ENCODE measurements at places on chromosomes 11 and 22.

- DNase-seq: no peak
Measured at GRCh38 chr11:8339592-8340022, 75.9 kb upstream of the LMO1 start.

DNA sequence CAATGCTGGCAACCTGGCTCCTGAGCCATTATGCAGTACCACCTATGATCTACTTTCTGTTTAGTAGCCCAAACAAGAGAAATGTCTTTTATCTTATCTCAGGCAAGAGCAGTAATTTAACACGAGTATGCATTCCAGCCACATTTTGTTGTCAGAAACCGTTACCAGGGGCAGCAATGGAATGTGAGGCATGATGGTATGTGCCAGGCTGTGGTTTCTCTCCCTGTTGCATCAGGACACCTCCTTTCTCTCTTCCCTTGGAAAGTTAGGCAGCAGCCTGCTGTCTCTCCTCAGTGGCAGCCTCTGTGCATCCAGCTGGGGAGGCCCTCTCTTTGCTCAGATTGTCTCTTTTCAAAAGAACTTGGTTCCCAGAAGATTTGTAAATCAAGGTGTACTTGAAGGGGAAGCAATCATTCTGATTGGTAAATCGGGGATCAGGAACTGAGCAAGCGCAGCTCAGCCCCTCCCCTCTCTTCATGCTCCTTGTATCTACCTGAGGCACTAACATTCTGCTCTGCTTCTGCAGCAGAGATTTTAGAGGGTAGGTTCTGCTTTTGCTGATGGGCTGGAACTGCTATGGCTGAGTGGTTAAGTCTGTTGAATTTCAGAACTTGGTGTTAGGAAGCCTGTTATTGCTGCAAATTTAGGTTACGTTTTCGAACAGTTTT lies 229.2 kb downstream of the ADAMTS15 start:
- no peak for DNase-seq

DNA sequence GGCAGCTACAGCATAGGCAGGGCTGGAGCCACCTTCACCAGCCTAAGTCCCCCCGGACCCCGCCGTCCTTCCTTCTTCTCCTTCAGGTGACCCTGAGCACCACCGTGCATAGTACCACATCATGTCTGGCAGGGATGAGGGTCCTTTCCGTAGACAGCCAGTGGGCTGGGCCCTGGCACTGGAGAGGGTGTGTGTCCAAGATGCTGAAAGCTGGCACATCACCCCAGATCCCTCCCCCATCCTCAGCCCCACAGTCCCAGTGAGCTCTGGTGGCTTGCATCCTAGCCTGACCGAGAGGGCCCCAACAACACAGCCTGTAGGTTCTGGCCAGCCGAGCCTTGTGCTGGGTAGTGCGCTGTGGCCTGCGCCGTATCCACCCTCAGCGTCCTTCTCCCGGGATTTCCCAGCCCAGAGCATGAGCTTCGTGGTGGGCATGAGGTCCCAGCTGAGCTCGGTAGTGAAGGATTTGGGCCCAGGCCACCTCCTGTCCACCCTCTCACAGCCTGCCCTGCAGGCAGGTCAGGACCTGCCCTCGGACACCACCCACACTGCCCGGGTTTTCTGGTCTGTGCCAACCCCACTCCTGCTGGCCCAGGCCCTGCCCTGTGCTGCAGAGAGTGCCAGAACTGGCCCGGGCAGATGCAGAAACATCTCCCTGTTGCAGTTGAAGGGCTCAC lies 1124.3 kb downstream of the BRD1 start:
- peak; percentile 71 for DNase-seq

DNA sequence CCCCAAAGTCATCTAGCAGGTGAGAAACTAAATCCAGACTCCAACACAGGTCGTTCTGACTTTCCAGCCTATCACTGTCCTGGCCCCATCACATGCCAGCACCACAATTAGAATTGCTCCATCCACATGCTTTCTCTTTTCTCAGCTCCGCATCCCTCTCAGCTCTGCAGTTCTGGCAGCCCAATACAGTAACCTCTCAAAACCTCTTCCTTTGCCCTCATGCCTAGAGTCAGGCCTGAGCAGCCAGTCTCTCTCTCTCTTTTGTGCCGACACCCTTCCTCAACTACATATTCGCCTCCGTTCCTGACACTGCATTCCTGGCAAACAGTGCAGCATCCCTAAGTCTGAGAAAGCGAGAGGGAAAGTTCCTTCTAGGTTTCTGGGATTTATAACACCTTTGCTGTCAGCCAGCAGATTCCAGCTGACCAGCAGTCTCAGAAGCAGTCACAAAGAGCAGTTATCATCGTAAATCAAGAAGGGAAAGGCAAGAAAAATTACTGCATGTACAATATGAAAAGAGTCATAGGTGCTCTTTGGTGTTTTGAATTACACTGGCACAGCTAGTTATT lies 258.0 kb downstream of the FAT3 start:
- no peak for DNase-seq

GRCh38 chr22:49412236-49412635 lies 415.4 kb downstream of the BRD1 start:
- no peak for DNase-seq

- no peak for DNase-seq
Measured at GRCh38 chr11:75347781-75348566, 3.5 kb downstream of the ARRB1 start.

GRCh38 chr11:34274712-34275398 lies 83.0 kb downstream of the ABTB2 start:
- DNase-seq: peak; percentile 92

GRCh38 chr22:34099278-34099677 lies 179.0 kb upstream of the LARGE1 start:
- no peak for DNase-seq

- DNase-seq: no peak
Measured at GRCh38 chr11:134236834-134237556, 12.5 kb downstream of the VPS26B start.

DNA sequence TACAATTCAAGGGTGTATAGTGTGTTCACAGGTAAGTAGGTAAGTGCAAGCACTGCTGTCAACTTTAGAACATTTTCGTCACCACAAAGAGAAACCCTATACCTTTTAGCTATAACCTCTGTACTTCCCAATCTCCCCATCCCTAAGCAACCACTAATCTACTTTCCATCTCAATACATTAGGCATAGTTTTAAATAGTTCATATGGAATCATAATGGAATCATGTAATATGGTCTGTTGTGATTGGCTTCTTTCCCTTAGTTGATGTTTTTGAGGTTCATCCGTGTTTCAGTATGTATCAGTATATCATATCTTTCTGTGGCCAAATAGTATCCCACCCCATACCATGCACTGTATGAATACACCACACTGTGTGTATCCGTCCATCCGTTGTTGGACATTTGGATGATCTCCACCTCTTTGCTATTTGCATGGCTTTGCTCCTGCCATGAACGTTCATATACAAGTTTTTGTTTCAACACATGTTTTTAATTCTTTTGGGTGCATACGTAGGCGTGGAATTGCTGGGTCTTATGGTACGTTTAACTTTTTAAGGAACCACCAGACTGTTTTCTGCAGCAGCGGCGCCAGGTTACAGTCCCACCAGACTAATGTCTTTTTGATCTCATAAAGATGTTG lies 27.7 kb upstream of the OPCML start:
- no peak for DNase-seq

DNA sequence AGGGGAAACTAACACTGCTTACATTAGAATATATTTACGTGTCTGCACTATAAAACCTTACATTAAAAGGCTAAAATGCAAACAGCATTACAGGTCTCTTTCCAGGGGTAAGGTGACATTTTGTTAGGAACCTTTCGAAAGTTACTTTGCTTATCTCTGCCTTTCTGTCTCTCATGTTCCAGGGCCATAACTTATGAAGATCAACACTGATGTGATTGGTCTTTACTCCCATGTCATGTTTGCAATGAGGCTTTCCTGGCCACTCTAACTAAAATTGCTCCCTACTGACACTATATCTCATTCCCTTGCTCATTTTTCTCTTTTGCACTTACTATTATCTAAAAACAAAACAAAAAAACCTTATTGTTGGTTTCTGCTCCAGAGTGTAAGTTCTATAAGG lies 119.0 kb downstream of the JRKL start:
- DNase-seq: no peak

DNA sequence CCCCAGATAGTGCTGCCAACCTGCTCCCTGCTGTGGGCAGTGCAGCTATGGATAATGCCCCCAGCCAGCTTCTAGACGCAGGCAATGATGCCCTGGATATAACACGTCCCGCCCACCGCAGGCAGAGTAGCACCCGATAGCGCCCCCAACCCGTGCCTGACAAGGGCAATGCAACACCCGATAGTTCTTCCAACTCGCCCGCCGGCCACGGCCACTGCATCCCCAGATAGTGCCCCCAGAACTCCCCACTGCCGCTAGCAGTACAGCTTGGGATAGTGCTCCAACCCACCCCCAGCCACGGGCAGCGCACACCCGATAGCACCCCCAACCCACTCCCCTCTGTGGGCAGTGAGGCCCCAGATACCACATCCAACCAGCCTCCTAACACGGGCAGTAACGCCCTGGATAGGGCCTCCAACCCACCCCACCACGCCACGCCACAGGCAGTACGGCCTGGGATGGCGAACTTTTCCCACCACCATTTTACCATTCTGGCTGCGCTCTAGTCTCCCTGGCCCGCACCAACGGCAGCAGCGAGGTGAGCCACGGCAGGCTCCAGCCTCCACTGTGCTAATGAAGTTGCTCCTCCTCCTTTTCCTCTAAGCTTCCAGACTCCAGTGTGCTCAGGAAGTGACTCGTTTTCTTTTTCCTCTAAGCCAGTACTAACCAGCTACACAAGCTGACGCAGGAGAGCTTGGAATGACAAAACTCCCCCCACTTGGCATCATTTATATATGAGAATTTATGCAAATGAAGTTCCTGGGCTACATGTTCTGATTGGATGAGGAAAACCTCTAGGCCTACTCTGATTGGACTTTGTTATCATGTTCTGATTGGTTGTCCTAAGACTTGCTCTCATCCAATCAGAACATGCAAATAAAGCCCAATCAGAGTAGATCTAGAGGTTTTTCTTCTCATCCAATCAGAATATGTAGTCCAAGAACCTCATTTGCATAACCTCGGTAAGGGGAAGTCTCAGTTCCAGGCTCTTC lies 3.0 kb upstream of the RFPL3 start:
- no peak for DNase-seq

DNA sequence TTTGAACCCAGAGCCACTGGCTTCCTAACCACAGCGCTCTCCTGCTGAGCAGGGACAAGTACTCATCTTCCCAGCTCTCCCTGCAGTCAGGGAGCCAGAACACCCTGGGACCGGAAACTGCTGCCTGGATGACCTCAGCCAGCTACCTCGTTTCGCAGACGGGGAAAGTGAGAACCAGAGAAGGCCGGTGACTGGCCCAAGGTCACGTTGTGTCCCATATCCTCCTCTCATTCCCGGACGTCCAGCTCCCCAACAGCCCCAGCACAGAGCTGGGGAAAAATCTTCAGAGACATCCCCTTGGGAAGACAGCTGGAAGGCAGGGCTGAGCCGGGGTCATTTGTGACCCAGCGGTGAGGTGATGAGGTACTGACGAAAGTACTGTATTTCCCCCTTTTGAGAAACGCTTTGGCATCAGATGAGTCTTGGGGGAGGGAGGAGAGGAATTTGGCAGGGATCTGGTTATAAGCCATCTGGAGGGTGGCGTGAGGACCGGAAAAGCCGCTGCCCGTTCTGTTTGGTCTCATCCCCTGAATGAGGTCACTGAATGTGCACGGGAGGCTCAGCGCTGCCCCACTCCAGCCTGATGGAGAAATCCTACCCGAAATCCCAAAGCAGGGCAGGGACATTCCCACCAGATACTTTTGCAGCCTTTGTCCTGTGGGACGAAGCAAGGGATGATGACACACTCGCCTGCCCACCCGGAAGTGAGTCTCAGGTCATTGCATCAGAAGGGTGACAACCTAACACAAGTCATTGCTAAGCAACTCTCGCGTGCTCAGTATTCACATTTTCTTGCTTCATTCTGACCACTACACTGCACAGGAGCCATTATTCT lies 41.1 kb downstream of the LIF start:
- no peak for DNase-seq

GRCh38 chr22:24067587-24068376 lies 56.7 kb downstream of the CABIN1 start:
- DNase-seq: peak; percentile 33

DNA sequence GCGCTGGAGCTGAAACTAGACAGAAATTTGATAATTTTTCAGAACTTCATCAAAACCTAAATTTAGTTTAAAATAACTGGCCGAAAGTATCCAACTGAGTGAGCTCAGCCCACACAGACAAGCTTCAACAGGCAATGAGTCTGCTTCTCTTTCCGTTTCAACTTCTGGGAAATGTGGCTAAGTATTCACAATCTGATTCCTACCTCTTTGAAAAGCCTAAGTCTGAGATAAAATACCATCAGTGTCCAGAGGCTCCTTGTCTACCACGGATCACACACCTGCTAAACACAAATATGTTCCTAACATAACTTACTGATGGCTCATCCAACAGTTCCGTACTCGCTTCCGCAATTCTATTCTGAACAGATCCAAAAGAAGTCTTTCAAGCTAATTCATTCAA lies 8.5 kb downstream of the SIK3 start:
- no peak for DNase-seq

DNA sequence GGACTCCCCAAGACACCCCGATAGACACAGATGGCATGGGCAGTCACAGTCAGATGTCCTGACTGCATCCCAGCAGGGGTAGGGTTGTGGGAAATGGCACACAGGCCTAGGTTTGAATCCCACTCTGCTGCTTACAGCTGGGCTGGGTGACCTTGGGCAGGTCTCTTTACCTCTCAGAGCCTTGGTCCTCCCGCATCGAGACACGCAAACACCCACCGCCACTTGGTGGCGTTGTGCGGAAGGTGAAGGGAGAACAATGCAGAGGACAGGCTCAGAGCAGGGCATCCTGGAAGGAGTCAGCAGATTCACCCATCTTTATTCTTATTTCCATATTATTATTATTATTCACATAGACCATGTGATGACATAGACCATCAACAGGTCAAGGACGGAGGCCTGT lies 140.5 kb downstream of the MIAT start:
- no peak for DNase-seq

DNA sequence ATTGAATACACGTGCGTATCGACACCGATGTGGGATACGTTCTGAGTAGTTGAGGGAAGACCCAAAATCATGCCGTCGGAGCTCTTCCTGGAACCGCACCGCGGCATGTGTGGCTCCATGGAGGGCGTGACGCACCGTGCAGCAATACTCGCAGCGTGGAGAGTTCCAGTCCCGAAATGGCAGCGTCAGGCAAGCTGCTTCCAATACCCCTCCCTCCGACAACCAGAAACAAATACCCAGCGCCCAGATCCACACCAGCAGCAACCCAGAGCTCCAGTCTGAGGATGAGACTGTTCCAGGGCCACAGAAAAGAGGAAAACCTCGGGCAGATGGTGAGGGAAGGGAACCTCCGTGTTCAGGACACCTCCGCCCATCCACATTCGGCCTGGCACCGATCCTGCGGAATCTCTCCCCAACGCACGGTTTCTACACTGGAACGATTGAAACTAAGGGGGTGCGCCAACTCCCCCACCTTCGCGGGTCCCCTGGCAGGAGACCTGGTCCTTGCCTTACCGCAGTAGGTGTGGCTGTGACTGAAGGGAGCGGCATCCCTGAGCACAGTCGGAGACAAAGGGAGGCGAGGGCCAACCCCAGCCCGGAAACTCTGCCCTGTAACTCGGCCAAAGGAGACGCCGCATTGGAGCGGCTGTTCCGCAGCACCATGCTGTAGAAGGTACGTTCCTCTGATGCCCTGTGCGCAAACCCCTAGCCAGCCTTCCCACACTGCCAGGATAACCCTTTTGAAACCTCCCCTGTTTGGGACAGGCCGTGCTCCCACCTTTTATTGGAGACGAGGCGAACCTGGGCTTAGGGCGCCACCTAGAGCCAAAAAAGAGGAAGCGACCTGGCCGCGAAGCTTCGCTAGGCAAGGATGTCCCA lies 28.2 kb downstream of the DBX1 start:
- DNase-seq: peak; percentile 71
